ENCODE measurements at places on chromosomes 2 and 18.
A peak's percentile ranks its signal among the peaks of the same experiment; 100 is the strongest.

- H3K27me3 ChIP-seq = no peaks in the 10 kb centered on the region
- no peak overlapping the region for H3K27ac ChIP-seq
- no peaks in the 10 kb centered on the region for H3K36me3 ChIP-seq
These were observed 77.5 kb upstream of the HK2 start for GRCh38 chr2:74756356-74756890.

DNA sequence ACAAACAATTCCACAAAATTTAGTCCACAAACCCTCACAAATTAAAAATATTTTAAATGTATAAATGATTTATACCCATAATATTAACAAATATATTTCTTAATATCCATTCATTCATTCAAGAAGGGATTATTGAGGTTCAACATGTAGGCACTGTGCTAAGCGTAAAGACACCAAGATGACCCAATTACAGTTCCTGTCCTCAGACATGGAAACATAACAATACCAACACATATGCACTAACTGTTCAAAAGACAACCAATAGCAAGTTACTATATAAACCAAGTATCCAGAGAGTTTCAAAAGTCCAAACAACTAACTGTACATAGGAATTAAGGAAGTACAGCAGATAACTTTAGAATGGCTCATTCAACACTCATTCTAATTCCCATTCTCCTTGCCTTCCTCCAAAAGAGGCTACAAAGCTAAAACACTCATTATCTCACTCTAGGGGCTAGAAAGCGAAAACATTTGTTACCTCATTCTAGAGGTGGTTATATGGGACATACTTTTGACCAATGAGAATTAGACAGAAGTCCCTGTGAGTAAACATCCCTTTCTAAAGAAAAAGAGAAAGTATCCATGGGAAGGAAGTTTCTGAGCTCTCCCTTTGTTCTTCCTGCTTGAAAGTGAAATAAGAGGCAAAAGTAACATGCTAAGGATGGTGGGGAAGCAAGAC lies 292.4 kb downstream of the ZEB2 start:
- H3K4me3 ChIP-seq = no peak overlapping the region
- no peaks in the 10 kb centered on the region for H3K4me1 ChIP-seq
- DNase-seq = no peak
- no peak overlapping the region for H3K27ac ChIP-seq
- no peaks in the 10 kb centered on the region for H3K36me3 ChIP-seq

DNA sequence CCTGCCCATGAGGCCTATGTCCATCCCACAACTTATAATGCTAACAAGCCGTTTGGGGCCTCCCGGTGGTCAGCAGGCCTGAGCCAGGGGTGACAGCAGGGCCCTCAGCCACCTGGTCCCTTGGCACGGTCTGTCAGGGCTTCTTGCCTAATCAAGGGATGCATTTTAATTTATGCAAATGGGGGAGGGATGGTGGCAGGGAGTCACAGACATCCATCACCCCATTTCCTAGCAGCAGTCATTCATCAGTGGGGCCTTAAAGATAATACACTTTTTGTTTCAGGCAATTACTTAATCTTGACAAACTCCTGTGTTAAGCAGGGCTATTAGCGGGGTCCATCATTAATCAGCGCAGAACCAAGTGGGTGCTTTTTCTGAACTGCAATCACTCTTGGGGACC lies 174.5 kb downstream of the GLI2 start:
- peaks cover 28% of the 10 kb centered on the region for H3K4me1 ChIP-seq
- H3K27me3 ChIP-seq = no peaks in the 10 kb centered on the region
- DNase-seq = no peak
- no peaks in the 10 kb centered on the region for H3K36me3 ChIP-seq

GRCh38 chr2:150625303-150625702 lies 137.8 kb upstream of the RND3 start:
- peaks cover 18% of the 10 kb centered on the region for H3K4me1 ChIP-seq
- DNase-seq = no peak
- no peaks in the 10 kb centered on the region for H3K36me3 ChIP-seq
- H3K4me3 ChIP-seq = no peak overlapping the region
- H3K27ac ChIP-seq = no peak overlapping the region

GRCh38 chr2:120140866-120141265 lies 82.3 kb downstream of the TMEM185B start:
- H3K4me3 ChIP-seq = no peak overlapping the region
- no peak overlapping the region for H3K27ac ChIP-seq
- H3K27me3 ChIP-seq = no peaks in the 10 kb centered on the region
- DNase-seq = no peak
- H3K4me1 ChIP-seq = no peaks in the 10 kb centered on the region
- no peaks in the 10 kb centered on the region for H3K36me3 ChIP-seq

DNA sequence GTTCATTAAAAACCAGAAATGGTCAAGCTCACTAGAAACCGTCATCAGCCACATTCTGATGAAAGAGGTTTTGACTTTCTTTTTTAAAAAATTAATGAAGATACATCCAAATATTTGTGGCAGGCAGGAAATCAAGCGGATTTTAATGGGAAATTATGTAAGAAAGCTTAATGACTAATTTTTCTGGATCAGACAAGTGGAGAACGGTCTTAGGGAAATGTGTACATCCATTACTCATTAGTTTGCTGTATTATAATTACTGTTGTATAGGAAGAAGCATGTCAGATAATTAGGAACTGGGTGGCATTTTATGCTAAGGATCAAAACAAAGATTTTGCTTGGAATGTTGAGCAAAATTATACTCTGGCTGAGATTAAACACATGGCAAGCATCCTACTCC lies 39.4 kb downstream of the AGAP1 start:
- no peak overlapping the region for H3K27ac ChIP-seq
- H3K36me3 ChIP-seq = no peaks in the 10 kb centered on the region
- H3K4me3 ChIP-seq = no peak overlapping the region
- no peak for DNase-seq

- H3K27me3 ChIP-seq = no peaks in the 10 kb centered on the region
- no peak overlapping the region for H3K4me3 ChIP-seq
- peak overlapping the region; percentile 30 for H3K27ac ChIP-seq
- no peak for DNase-seq
- H3K36me3 ChIP-seq = no peaks in the 10 kb centered on the region
- H3K4me1 ChIP-seq = peaks cover 71% of the 10 kb centered on the region
These were observed 26.7 kb downstream of the TANC1 start for GRCh38 chr2:158994920-158995676.

DNA sequence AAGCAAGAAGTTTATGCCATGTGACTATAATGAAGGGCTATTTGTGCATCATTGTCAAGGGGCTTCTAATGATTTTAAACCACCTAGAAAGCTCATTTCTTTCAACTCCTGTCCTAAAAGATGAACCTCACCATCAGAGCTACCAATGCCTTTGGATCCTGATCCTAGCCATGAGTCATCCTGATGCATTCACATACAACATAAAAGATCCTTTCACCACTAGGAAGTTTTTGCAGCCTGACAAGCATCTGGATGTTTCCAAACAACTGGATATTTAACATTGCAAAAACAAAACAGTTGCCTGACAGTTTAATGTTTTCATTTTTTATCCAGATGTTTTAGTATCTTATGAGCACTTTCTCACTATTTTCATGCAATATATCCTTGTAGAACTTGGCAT lies 425.3 kb downstream of the MBD2 start:
- no peaks in the 10 kb centered on the region for H3K27me3 ChIP-seq
- H3K4me1 ChIP-seq = no peaks in the 10 kb centered on the region
- H3K36me3 ChIP-seq = no peaks in the 10 kb centered on the region
- DNase-seq = no peak
- no peak overlapping the region for H3K27ac ChIP-seq

- peak within 1 kb of the TSS; percentile 99 for H3K4me3 ChIP-seq
- no peak for DNase-seq
- peak within 1 kb of the TSS; percentile 79 for H3K27ac ChIP-seq
- no peaks in the 10 kb centered on the region for H3K36me3 ChIP-seq
These were observed at the start of gene HK2 for GRCh38 chr2:74833418-74834233. Gene HK2 (plus strand): TSS chr2:74834127. CDS start chr2:74834581, 454 bp downstream.

DNA sequence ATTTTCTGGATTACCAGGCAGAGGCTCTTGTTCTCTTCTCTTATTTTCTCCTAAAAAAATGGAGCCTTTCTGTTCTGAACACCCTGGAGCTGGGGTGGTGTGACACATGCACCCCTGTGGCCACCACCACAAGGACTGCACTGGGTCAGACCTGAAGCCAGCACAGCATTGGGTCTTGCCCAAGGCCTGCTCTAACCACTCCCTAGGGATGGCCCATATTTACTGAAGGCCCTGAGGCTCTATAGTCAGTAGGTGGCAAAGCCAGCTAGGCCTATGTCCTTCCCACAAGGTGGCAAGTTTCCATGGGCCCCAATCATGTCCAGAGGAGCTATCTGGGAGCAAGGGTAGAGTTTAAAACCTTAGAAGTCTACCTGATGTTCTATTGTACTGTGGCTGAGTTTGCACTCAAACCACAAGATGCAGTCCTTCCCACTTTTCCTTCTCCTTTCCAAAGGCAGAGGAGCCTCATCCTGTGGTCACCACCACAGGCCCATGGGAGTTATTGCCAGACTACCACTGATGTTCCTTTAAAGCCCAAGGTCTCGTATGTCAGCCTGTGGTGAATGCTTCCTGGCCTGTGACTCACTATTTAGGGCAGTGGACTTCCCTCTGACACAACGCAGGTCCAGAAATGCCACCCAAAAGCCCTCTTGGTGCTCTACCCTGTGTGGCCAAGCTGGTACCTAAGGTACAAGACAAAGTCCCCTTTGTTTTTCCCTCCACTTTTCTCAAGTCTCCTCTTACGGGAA lies 15.0 kb upstream of the FMNL2 start:
- H3K36me3 ChIP-seq = no peaks in the 10 kb centered on the region
- no peaks in the 10 kb centered on the region for H3K4me1 ChIP-seq
- DNase-seq = no peak
- no peak overlapping the region for H3K4me3 ChIP-seq

DNA sequence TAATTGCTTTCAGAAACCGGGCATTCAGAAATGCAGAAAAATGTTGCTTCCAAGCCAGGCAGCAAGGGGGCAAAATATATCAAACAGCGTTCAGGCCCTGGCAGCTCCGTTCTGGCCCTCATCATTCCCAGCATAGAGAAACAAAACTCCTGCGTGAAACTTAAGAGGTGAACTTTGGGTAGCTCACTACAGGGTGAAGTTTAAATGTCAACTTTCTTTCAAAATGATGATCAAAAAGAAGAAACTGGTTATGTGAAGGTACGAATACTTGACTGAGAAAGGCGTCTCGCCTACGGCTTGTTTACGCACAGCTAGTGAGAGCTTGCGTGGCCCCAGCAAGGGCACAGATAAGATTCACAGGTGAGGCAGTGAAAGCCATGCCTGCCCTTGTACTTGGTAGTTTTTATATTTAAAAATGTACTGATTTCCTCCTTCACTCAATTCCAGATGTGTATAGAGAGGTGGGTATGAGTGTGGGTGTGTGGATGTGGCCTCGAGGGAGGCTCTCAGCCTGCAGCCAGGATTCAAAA lies 127.5 kb downstream of the NFATC1 start:
- no peak overlapping the region for H3K4me3 ChIP-seq
- no peaks in the 10 kb centered on the region for H3K27me3 ChIP-seq
- DNase-seq = no peak
- peaks cover 3% of the 10 kb centered on the region for H3K36me3 ChIP-seq
- no peak overlapping the region for H3K27ac ChIP-seq
- peaks cover 15% of the 10 kb centered on the region for H3K4me1 ChIP-seq

- H3K27me3 ChIP-seq = no peaks in the 10 kb centered on the region
- no peak for DNase-seq
- H3K27ac ChIP-seq = no peak overlapping the region
- H3K4me1 ChIP-seq = peaks cover 43% of the 10 kb centered on the region
These were observed 13.1 kb downstream of the HS6ST1 start for GRCh38 chr2:128305555-128306080.

DNA sequence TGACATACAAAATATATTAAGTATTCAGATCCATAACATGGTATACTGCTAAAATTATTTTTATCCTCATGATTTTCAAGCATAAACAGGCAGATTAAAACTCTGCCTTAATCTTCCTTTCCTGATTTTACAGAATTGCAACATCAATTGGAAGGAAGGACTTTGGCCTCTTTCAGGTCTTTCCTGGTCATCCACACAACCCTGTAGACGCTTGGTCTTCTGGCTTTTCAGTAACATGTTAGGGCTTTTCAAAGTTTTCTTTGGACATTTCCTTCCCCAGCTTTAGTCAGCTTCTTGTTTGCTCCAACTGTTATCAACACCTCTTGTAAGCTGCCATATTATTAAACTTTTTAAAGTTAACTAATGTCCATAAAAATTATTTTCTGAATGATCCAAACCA lies 1364.9 kb upstream of the NRXN1 start:
- H3K4me3 ChIP-seq = no peak overlapping the region
- H3K27me3 ChIP-seq = no peaks in the 10 kb centered on the region
- no peaks in the 10 kb centered on the region for H3K36me3 ChIP-seq
- no peak overlapping the region for H3K27ac ChIP-seq
- H3K4me1 ChIP-seq = no peaks in the 10 kb centered on the region

DNA sequence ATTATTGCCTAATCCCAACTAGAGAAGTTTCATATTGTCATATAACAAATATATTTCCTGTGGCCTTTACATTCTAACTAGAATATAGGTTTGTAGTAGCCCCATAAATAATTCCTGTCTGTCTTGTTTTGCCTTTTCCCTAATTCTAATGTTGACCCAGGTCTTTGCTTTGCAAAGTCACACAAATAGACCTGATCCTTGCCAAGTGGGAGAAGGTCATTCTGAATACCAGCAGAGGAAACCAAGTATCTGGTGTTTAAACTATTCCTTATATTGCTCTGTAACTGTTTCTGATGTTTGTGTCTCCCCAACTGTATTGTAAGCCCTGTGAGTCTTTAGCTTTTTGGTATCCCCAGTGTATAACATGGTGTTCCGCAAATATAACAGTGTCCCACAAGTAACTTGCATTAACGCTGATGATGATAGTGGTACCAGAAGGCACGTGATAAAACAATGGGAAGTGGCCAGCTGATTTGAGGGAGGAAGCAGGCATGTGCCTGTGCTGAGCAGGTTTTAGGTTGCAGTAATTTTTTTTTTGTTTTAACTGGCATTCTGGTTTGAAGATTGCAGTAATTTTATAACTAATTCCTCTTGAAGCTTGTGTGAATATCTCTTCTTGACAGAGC lies 11.1 kb downstream of the HADHB start:
- H3K4me3 ChIP-seq = no peak overlapping the region
- H3K4me1 ChIP-seq = no peaks in the 10 kb centered on the region
- H3K27me3 ChIP-seq = no peaks in the 10 kb centered on the region
- DNase-seq = no peak

GRCh38 chr2:149019768-149020167 lies 18.7 kb upstream of the LYPD6B start:
- H3K4me1 ChIP-seq = no peaks in the 10 kb centered on the region
- DNase-seq = no peak
- no peak overlapping the region for H3K27ac ChIP-seq
- no peaks in the 10 kb centered on the region for H3K27me3 ChIP-seq
- H3K4me3 ChIP-seq = no peak overlapping the region
- no peaks in the 10 kb centered on the region for H3K36me3 ChIP-seq

DNA sequence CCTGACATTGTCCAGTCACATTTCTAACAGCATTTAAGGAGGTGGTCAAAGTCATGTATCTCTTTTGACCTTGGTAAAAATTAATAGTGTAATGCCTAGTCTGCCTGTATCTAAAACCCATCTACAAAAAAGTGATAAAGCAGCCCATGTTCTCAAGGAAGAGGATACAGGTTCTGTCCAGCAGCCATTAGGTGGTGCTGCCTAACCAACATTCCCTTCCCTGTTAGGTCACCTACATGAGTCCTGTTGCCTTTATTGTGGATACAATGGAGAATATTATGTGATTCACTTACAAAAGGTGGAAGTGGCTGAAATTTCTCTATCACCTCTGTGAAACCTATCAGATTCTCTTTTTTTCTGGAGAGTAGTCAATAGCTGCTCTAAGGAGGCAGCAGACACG lies 52.5 kb downstream of the AQP4 start:
- no peak overlapping the region for H3K27ac ChIP-seq
- no peaks in the 10 kb centered on the region for H3K4me1 ChIP-seq
- H3K4me3 ChIP-seq = no peak overlapping the region
- no peaks in the 10 kb centered on the region for H3K27me3 ChIP-seq

Measured in thoracic aorta (tissue), 2 donors.